A375 (cell line): ENCODE measurements at places on chromosomes 7 and 10. TPM values are rescaled to one million over a fixed set of nuclear protein-coding genes. Genes with fewer than 3 reads are reported as not detected.

The FANK1 gene
- 0.85 and 2.8 TPM in 2 replicates for total RNA-seq

The TUBB8 gene
- not detected in 2 replicates for total RNA-seq

The NANOS1 gene
- total RNA-seq: 6.4 and 9.7 TPM in 2 replicates

The SPDYE5 gene
- total RNA-seq: 0.11 TPM in 1 of 2 replicates, not detected in the other

The XRCC2 gene
- 12.2 and 13.6 TPM in 2 replicates for total RNA-seq

The TMEM139 gene
- total RNA-seq: 1.2 and 3.2 TPM in 2 replicates

The KCNMA1 gene
- 11.8 and 13.5 TPM in 2 replicates for total RNA-seq

The UPK3BL1 gene
- total RNA-seq: 14.8 and 16.4 TPM in 2 replicates

The TUBAL3 gene
- not detected in 2 replicates for total RNA-seq

The TMEM72 gene
- 0.08 TPM in 1 of 2 replicates, not detected in the other for total RNA-seq

The UCN3 gene
- total RNA-seq: not detected in 2 replicates

The EVX1 gene
- total RNA-seq: not detected in 2 replicates

The PKD2L1 gene
- not detected in 2 replicates for total RNA-seq

The BICC1 gene
- total RNA-seq: 2.9 TPM in 2 replicates

The ANKRD30A gene
- 4.6 and 7.1 TPM in 2 replicates for total RNA-seq

The TMEM176A gene
- total RNA-seq: not detected in 2 replicates

The SLC39A12 gene
- not detected in 2 replicates for total RNA-seq

The CYP3A7 gene
- not detected in 2 replicates for total RNA-seq

The CDNF gene
- total RNA-seq: 1.2 and 4.4 TPM in 2 replicates

The MRPS16 gene
- total RNA-seq: 59.1 and 60.8 TPM in 2 replicates

The GPC2 gene
- 0.72 and 1.2 TPM in 2 replicates for total RNA-seq

The FAM237B gene
- not detected in 2 replicates for total RNA-seq

The H2BK1 gene
- total RNA-seq: not detected in 2 replicates
